Hematopoietic multipotent progenitor cell treated with erythropoietin and hydrocortisone succinate and interleukin-3 and kit ligand, for 6 days (in vitro differentiated cells): ENCODE measurements at places on chromosomes 2 and 18.

GRCh38 chr2:2846332-2847208 is 515.5 kb upstream of the MYT1L start:
- DNase-seq: peak; percentile 92

DNA sequence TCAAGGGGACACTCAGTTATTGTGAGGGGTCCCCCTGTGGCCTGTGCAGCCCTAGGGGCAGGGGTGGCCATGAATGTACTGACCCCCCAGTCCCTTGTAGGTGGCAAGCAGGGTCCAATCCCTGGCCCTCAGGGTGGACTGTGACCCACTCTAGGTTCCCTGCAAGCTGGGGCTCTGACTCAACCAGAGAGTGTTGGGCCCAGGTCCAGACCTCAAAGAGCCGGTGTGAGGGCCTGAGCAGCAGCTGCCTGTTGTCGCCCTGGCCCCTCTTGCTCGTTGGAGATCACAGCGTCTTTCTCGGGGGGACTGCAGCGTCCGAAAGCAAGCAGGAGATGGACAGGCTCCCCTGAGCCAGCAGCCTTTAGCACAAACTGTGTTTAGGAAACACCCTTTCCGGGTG is 66.8 kb upstream of the ATG16L1 start:
- no peak for DNase-seq

GRCh38 chr18:137327-137726 is 21.0 kb upstream of the USP14 start:
- no peak for DNase-seq

- DNase-seq: no peak
Measured at GRCh38 chr2:25273985-25274535, 67.7 kb downstream of the DNMT3A start.

GRCh38 chr18:72207280-72207679 is 336.9 kb downstream of the CBLN2 start:
- no peak for DNase-seq

DNA sequence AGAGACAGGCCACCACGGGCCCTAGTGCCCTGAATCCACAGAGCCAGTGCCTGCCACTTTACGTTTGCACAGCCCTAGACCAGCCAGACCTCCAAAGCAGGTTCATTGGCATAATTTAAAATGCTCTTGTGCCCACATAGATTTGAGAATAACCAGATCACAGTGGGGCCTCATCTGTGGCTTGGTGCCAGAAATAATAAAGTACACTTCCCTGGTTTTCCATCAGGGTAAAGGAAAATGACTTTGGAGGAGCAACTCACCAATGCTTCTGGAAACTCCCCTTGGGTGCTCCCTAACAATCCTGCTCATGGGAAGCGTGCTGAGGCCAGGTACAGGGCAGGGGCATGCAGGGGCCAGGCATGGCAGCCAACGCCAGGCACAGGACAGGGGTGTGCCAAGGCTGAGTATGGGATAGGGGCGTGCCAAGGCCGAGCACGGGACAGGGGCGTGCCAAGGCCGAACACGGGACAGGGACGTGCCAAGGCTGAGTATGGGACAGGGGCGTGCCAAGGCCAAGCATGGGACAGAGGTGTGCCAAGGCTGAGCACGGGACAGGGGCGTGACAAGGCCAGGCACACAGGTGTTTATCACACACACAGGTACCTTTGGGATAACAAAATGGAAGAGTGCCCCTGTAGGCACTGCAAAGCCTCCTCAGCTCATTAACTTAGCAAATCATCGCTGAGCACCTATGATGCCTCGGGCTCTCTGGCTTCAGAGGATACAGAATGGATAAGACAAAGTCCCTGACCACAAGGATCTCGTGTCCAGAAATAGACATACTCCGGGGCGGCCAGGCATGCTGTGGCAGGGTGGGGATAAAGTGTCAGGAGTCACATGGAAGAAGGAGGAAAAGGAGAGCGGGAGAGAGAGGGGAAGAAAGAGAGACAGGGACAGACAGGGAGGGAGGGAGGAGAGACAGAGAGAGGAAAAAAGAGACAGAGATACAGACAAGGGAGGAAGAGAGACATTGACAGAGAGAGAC is 334.7 kb downstream of the EIPR1 start:
- DNase-seq: no peak

GRCh38 chr2:61534926-61535325 is 3.2 kb downstream of the XPO1 start:
- DNase-seq: peak; percentile 23

DNA sequence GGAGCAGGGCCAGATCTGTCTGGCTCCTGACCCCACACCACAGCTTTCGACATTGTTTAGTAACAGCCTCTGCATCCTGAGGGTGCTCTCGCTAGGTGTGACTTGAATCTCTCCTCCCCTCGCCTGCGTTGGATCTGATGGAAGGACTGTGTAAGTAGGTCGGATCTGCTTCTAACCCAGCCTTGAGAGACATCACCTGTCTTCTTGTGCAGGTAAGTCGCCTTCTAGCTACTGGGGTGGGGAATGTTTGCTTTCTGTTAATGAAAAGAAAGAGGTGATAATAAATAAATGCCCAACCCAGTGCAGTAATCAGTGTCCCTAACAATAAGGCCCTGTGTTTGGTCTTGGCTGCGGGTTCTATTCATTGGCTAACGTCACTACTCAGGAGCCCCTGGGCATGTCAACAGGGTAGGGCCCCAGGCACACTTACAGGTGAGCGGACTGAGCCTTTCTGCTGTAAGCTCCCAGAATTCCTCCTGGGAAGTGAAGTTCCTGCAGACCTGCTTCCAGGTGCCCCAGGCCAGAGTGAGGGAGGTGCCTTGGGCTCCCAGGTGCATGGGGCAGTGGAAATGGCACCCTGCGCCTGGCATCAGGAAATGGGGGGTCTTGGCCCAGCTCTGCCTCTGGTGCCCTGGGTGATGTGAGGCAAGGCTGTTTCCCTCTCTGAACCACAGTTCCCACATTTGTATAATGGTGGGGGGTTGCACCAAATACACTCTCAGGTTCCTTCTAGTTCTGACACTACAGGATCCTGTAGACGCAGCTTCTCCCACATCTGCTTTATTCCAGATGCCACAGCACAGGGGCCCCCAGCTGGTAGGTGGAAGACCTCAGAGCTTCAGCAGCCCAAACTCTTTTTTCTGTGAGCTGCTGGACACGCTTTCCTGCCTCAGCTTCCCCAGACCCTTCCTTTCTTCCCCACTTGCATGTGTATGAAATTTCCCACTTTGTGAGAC is 11.2 kb upstream of the FOSL2 start:
- peak; percentile 44 for DNase-seq

- DNase-seq: no peak
Measured at GRCh38 chr2:98324181-98324580, 22.1 kb upstream of the CNGA3 start.

DNA sequence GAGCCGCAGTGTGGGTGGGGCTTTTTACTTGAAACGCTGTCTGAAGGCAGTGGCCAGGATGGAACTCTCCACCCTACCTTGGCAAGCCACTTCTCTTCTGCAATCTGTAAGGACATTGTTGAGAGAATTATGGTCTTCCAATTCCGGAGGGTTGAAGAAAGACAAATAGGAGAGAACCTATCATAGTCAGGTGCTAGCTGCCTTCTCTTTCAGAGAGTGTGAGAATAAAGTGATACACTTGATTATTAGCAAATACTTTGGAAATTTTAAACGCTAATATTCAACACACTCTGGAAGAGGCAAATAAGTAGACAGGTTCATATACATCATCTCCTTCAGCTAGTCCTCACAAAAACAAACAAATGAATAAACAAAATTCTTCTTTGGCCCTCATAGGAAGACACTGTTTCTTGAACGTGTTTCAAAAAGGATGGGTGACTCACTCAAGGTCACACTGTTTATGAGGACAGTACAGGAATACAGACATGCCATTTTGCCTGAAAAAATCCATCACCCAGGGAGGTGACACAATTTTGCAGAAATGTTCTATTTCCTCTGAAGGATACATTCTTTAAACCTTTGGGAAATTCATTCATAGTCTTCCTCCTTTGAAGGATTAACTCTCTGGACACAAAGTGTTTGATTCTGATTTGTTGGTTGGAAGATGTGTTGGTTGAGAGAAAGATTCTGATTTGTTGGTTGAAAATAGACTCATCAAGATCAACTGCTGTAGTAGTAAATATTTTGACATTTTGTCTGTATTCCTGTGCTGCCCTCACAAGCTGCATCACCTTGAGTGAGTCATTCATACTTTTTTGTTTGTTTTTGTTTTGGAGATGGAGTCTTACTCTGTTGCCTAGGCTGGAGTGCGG is 2.2 kb upstream of the IL1RN start:
- no peak for DNase-seq

DNA sequence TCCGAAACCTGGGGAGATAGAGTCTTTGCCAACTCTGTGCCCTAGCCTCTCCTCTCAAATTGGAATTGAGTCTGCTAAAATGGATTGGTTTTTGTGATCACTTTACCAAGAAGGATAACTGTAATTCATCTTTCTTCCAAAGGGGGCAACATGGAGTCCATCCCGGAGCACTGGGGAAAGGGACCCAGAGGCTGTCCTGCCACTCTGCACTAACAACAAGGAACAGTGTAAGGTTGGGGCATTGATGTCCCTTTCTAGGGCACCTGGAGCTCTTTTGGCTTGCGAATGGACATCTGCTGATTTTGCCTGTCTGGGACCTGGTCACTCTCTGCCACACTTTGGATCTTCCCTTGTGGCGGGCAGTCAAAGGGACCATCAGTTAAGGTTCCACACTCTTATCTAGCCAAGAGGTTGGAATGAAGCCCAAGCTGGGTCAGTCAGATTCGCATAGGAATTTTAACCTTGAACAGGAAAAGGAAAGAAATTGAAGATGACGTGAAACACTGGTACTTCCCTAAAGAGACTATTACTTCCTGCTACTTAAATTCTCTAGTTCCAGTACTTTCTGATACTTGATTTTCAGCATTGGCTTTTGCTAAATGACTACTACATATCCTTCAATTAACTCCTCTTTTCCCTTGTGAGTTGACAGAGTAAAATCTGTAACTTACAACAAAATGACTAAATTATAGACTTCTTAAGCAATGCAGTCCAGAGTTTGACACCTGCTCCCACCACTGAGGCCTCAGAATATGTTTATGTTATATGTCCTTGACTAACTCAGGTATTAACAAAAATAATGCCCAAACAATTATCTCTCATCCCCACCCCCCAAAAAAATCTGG is 64.7 kb upstream of the KLF7 start:
- peak; percentile 67 for DNase-seq

GRCh38 chr18:1599196-1599595 is 694.5 kb downstream of the ADCYAP1 start:
- peak; percentile 21 for DNase-seq

- no peak for DNase-seq
Measured at GRCh38 chr2:167332358-167332757, 444.1 kb downstream of the XIRP2 start.

DNA sequence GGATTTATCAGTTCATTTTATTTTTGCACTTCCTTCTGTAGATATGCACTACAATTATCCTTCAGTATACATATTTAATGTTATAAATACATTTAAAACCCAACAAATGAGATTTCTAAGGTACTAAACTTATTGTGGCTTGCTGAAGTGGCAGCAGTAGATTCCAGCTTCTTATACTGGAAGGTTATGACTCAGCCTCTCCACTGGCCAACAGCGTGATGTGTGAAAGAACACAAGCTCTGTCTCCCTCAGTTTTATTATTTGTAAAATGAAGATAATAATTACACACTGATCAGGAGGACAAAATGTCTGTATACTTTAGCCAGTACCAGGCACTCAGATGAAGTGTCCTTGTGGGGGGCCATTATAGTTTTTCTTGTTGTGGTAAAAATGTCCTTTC is 1147.1 kb downstream of the CNTNAP5 start:
- DNase-seq: no peak

DNA sequence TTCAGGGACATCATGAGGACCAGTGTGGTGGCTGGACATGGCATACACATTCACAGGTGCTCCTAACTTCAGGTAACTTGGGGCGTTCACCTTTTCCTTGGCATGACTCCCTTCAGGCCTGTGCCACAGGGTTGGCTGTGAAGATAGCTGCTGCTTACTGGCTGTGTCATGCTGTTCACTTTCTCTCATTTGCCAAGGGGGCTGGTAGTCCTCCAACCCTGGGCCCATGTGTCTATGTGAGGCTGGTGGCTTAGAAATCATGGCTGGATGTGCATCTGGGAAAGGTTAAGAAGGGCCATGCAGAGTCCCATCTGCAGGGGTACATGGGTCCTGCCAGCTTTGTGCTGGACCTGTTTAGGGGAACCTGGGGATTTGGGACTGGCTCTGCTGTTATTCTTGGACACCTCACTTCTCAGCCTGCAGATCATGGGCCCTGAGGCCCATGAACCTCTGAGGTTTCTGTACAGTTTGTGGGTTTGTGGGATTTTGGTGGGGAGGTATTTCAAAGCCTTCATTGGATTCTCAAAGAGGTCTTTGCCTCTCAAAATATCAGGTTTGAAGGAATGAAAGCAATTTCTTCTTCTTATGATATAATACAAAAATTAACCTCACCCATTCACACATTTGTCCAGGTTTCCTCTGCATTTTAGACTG is 62.9 kb downstream of the FHOD3 start:
- no peak for DNase-seq

GRCh38 chr18:69215161-69215560 is 185.5 kb upstream of the DOK6 start:
- no peak for DNase-seq

DNA sequence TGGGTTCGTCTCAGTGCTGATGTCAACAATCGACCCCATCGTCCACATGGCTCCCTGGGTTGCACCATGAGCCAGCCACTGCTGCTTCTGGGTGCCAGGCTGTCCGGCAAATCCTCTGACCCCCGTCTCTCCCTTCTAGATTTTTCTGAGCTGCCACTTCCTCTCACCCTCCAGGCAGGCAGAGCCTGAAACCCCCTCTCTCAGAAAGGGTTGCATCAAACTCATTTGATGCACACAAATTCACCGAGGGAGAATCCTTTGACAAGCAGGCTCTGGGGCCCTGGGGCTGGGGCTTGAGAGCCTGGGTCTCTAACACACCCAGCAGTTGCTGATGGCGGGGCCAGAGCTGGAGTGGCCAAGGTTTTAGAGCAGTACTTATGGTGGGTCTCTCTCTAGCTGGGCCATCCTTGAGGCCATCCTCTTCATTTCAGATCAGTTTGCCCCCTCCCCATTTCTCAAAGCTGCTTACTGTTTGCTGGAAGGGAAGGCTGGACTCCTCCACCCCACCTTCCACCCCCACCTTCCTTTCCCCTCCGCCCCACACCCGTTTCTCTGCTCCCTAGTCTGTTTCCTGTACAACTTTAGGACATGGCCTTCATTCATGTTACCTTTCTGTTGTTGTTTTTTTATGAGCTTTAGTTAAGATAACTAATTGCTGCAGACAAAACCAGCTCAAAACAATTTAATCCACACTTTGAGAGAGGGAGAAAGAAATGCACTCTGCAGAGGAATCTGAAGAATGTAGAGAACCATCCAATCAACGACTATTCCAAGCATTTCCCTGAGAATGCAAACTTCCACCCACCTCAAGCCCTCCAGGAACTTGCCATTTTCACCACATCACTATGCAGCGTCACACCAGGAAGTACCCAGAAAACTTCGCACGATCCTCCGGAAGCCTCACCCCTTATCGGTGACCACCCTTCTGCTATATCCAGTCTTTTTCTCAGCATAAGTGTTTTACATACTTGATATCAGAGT is 69.5 kb downstream of the ARL4C start:
- DNase-seq: peak; percentile 24

- DNase-seq: no peak
Measured at GRCh38 chr18:3760741-3761140, 310.8 kb downstream of the TGIF1 start.
